ENCODE measurements at places on chromosomes 11 and 22.

DNA sequence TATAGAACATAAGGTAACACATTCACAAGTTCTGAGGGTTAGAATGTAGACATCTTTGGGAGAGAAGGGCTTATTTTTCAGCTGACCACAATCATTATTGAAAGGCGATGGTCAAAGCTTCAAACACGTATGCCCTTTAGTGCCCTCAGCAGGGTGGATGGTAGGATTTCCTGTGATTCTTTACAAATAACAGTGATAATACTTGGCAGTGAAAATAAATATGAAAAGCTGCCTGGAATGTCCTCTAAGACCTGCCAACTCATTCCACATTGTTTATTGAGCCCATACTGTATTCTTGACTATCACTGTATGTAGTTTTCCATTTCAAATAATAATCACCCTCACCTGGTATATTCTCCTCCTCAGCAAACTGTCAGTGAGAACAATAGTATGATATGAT lies 13.7 kb upstream of the MPEG1 start:
- no peak for DNase-seq

DNA sequence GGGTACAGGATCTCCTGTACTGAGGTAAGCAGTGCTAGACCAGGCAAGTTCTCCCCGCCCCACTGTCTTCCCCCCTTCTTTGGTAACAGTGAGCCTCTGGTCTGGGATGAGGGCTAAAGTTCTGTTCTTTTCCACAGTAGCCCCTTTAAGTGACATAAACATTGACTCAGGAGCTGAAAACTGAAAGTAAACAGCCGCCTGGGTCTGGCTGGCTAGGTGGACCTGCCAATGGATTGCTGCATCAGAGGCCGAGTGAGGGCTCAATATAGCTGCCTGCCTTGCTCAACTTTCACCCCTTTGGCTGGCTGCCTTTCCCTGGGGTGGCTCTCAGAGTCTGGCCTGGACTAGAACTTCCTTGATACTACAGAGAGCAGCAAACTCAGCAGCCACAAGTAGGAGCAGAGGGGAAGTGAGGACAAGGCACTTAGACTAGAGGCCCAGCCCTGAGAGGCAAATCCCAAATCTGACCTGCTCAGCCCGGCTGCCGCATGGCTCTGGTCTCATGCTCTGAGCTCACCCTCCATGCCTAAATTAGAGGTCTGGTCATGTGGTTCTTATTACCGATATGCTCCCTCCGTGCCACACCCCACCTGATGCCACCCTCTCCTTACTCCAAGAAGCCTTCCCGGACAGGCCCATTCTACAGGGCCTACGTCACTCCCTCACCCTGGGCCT lies 9.6 kb upstream of the UCP3 start:
- DNase-seq: peak; percentile 57

- DNase-seq: no peak
These were observed 22.4 kb upstream of the THY1 start for GRCh38 chr11:119445379-119445778.

- no peak for DNase-seq
These were observed 61.1 kb upstream of the BDNF start for GRCh38 chr11:27761356-27761755.

- no peak for DNase-seq
These were observed 1086.1 kb downstream of the BRD1 start for GRCh38 chr22:48741540-48741939.

DNA sequence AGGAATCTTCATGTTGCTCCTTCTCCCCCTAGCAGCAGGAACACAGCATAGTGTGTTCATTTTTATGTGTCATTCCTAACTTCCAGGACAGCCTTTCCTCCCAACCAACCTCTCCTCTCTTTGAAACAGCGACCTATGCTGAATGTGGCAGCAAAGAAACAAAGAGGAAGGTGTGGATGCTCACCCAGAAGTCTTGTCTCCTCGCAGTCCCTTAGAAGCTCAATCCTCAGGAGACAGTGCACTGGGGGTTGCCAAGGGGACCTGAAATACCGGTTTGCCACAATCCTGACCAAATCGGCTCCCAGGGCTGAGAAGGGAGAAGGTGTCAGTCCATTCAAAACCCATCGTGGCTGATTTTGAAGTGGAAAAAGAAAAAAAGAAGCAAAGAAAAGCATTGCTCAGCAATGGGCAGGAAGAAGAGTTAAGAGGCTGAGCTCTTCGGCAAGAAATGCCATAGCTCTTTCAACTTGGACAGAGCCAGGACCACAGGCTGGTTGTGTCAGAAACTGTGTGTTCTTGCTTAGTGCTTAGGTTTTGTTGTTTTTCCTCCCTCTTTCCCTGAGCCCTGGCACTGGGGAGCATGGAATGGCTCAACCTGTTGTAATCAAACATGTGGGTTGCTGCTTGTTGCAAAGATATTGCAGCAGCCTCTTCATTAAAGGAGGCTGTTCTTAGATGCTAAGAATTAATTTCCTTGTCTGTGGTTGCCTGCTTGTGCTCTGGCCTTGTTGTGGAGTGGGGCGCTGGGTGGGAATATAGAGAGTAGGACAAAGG lies 30.4 kb upstream of the TENM4 start:
- DNase-seq: no peak

GRCh38 chr11:73152086-73152853 lies 10.2 kb upstream of the FCHSD2 start:
- no peak for DNase-seq

- no peak for DNase-seq
These were observed 115.9 kb upstream of the CSNK2A3 start for GRCh38 chr11:11468954-11469353.

- no peak for DNase-seq
These were observed 59.3 kb downstream of the PDGFD start for GRCh38 chr11:104104664-104105063.

DNA sequence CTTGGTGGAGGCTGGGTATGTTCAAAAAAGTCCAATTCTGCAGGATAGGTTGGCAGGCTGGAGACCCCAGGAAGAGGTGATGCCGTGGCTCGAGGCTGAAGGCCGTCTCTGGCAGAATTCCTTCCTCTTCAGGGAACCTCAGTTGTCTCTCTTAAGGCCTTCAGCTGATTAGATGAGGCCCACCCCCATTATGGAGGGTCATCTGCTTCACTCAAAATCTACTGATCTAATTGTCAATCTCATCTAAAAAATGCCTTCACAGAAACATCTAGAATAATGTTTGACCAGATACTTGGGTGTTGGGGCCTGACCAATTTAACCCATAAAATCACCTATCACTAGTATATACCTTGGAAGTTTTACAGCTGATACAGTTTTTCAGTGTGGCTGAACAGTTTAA lies 27.4 kb upstream of the GSTP1 start:
- no peak for DNase-seq

DNA sequence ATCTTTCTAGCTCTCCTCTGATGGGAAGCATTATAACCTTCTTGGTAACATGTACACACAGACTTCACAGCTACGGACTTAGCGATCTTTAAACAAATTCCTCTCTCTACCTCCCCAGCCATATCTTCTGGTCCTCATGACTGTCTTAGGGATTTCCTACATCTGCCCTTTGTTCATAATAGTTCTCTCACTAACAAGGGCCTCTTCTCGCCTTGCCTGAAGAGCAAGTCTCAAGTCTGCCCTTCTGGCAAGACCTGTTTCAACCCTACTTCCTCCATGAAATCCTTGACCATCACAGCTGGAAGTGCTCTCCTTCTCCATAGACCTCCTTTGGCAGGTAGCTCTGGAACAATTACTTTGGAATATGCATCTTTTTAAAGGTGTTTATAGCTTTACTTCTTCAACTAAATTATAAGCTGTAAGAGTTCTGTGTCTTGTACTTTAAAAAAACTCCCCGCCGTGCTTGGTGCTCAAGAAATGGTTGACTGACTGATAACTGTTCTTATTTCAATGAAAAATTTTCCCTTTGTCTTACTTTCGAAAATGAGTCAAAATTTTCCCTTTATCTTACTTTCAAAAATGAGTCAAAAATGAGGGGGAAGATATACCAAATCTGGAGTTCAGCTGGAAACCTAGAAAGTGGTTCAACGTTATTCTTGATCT lies 34.7 kb downstream of the SNX19 start:
- DNase-seq: no peak

DNA sequence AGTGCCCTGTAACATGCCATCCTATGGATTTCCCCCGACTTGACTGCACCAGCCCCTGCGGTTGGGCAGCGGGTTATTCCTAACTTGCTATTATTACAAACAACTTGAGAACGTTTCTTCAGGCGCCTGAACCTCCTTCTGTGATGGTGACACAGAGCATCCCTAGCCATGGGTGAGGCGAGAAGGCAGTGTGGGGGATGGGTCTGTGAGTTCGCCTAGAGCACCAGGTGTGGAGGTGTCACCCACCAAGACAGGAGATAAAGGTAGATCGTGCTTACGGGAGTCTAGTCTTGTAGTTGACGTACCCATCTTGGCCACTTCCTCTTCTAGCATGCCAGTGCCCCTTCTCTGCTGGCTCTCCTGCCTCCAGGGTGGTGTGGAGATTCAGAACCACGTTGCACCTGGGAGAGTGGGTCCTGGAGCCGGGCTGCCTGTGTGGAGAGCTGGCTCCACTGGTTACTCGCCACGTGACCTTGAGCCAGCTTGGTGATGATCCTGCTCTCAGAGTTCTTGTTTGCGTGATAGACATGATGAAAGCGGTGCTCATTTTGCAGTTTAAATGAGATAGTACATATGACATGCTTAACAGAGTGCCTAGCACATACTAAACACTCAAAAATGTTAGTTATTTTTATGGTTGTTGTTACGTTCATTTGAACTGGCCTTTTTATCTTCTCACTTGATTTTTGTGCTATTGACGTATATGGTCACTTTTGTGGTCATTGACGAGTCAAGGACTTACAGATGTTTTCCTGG lies 37.8 kb downstream of the TBC1D22A start:
- no peak for DNase-seq

DNA sequence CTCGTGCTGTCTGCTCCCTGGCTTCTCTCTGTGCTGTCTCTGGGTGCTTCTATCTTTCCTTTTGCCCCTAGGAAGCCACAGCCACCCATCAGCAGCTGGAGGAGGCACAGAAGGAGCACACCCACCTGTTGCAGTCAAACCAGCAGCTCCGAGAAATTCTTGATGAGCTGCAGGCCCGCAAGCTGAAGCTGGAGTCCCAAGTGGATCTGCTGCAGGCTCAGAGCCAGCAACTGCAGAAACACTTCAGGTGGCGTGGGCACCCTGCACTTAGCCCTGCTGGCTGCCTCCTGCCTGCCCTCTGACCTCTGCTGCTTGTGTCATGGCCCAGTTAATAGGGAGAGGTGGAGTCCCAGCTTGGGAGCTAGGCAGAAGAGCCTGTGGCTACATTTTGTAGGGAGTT lies 67.8 kb downstream of the CEP164 start:
- DNase-seq: no peak

- DNase-seq: no peak
These were observed 1.3 kb upstream of the BTBD18 start for GRCh38 chr11:57752954-57753353.

Data from LoVo (cell line).